ENCODE measurements at places on chromosomes 2 and 18.

GRCh38 chr18:74796841-74797576 is 199.3 kb downstream of the ZNF407 start:
- no peak for DNase-seq

DNA sequence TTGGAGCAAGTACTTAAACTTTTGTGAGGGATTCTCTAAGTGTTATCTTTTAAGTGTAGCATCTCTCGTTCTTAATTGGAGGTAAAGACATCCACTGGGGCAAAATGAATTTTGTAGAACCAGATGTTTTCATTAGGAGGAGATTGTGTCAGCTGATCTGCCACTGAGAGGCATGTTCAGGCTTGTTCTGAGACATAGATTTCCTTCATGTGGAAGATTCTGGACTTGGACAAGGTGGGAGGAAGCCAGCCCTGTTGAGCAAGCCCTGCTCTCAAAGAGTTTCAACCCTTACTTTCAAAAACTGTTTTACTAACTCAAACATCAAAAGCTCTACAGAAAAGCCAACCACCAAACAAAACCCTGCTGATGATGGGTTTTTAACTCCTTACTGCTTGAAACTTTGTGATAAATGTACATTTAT is 6.5 kb downstream of the MAP4K4 start:
- no peak for DNase-seq

- DNase-seq = no peak
These were observed 41.5 kb downstream of the ANTXR1 start for GRCh38 chr2:69054431-69054830.

- DNase-seq = no peak
These were observed 1567.5 kb upstream of the LRRTM1 start for GRCh38 chr2:81872006-81872405.

DNA sequence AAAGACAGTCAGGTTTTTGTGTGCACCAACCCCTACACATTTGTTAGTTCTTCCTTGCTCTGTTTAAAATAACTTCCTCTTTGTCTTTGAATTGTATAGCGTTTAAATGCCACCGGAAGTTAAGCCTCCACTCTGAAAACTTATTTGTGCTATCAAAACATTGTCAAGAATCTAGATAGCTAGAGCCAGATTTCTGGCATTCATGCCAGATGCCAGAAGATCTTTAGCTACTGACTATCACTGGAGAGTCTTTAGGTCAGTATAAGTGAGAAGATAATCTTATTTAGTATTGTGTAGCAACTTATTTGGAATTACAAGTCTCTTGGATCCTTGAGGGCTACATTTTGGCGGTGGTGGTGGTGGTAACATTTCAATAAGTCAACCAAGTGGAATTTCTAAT is 63.4 kb upstream of the ADAM23 start:
- no peak for DNase-seq

DNA sequence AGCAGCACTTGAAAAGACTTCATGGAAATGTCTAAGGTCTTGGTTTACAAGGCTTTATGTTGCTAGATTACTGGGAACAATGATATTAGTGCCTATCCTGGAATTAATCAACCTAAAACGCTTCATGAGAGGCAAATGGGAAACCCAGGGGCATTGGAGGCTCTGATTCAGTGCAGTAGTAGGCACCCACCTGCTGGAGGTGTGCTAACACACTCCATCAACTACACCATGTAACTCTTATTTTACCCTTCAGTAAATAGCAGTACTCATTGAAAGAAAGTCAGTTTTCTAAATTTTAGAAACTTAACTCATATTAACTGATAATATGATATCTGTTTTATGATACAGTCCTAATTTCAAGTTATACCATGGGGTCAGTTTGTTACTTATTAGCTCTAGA is 17.4 kb upstream of the HNRNPA3 start:
- no peak for DNase-seq

GRCh38 chr2:98380203-98380535 is 33.9 kb downstream of the CNGA3 start:
- DNase-seq = no peak

DNA sequence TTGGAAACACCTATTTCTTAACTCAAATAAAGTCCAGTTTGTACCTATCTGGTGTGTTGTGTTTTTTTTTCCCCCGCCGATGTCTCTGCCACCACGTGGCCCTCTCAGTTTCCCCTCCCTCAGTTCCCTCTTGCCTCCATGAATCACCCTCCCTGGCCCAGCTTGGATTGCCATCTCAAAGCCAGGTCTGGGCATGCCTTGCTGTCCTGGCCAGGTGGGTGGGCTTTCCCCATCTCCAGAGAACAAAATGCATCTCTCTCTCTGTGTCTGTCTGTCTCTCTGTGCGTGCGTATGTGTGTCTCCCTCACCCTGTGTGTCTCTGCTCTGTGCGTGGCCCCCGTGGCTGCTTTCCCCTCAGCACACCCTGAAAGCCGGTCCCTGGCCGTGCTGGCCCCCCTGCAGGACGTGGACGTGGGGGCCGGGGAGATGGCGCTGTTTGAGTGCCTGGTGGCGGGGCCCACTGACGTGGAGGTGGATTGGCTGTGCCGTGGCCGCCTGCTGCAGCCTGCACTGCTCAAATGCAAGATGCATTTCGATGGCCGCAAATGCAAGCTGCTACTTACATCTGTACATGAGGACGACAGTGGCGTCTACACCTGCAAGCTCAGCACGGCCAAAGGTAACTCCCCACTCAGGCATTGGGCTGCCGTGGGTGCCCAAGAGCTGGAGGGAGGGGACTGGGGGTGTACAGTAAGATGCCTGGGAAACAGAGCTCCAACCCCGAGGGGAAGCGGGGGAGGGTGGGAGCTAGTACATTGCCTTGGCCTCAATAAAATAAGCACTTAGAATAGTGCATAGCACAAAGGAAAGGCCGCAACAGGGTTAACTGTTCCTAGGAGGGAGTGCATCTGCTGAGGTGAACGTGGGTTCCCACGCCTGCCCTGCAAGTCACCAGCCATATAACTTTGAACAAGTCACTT is 31.6 kb upstream of the GMPPA start:
- no peak for DNase-seq

Data from suppressor macrophage treated with lipopolysaccharide for 1 hour (primary cell).